ENCODE measurements at places on chromosomes 1 and 21.

DNA sequence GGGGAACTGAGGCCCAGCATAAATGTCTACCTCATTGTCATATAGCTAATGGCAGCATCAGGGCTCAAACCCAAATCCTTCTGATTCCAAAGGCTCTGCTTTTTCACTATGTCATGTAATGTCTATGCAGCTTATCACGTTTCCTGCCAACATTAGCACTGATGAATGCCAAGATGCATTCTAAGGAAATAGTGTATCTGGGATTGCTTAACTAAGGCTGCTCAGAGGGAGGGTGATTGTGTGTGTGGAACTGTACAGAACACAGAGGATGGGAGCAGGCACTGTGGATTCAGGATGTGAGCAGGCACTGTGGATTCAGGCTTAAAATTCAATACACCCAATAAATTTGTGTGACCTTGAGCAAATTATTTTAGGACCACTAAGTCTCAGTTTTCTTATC, 456.4 kb upstream of the DEPDC1 start:
- DNase-seq: no peak

DNA sequence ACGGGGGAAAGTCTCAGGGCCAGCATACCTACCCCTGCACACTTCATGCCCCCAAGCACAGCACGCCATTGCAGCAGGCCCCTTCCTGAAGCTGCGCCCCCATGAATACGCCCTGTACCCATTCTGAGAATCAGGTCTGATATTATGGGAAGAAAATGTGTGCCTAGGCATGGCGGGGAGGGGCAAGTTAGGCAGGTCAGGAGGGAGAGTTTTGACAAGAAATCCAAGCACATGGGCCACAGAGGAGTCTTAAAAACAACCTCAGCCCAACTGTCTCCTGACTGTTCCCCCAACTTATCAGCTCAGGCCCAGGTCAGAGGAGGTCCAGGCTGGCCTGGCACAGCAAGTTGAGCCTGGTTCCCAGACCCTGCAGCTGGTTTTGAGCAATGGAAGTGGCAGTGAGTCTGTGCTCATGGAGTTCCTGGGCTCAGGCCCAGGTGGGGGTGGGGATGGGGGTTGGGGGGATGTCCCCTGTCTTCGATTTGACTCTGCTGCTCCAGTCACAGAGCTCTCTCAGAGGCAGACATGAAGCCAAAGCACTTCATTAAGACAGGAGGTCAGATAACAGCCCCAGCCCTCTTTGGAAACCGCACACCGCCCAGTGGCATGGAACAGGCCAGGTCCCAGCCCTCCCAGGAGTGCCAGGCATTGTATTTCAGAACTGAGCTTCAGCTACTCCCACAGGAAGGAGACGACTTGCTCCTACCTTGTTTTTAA, 20.6 kb upstream of the BCAR3 start:
- DNase-seq: no peak

GRCh38 chr1:33435096-33435820, 4.4 kb upstream of the PHC2 start:
- DNase-seq: no peak

GRCh38 chr1:46820076-46820475, 21.2 kb downstream of the CYP4B1 start:
- DNase-seq: no peak

- no peak for DNase-seq
These were observed 98.0 kb downstream of the KCNN3 start for GRCh38 chr1:154772056-154772455.

DNA sequence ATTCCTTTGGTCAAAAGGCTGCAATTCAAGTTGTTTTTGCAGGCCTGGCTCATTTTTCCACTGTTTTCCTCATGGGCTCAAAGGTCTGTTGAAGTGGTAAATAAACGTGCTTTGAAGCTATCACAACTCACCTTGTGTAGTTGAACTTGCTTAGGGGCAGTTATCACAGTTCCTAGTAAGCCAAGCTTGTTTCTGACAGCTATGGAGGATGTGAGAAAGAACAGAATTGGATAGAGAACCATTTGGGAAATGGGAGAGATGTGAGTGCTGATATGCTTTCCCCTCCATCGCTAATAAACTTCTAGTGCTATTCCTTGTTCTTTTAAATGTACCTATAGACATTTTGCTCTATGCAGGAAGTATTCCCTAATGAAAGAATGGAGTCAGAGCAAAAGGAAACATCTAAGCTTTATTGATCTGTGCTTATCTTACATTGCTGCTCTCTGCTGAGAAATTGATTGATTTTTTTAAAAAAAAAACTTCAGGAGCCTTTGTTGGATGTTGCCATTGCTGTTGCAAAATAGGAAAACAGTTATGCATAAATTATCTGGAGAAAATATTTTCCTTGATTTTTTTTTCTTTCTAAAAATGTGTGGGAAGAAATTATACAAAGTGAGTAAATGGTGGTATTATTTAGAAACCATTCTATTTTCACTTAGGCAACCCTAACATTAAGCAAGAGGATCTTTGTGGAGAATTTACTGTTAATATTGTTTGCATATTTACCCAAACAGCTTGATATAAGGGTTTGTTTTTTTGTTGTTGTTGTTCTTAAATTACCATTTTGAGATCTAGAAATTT, 118.2 kb downstream of the MAGI3 start:
- DNase-seq: no peak

- no peak for DNase-seq
These were observed 99.6 kb downstream of the EIF4G3 start for GRCh38 chr1:21077085-21077484.

- DNase-seq: no peak
These were observed 111.3 kb downstream of the ERG start for GRCh38 chr21:38386967-38387366.

- DNase-seq: peak; percentile 58
These were observed 2.8 kb upstream of the SPSB1 start for GRCh38 chr1:9289711-9290485.

GRCh38 chr1:201361652-201362504, 15.6 kb downstream of the TNNT2 start:
- no peak for DNase-seq

DNA sequence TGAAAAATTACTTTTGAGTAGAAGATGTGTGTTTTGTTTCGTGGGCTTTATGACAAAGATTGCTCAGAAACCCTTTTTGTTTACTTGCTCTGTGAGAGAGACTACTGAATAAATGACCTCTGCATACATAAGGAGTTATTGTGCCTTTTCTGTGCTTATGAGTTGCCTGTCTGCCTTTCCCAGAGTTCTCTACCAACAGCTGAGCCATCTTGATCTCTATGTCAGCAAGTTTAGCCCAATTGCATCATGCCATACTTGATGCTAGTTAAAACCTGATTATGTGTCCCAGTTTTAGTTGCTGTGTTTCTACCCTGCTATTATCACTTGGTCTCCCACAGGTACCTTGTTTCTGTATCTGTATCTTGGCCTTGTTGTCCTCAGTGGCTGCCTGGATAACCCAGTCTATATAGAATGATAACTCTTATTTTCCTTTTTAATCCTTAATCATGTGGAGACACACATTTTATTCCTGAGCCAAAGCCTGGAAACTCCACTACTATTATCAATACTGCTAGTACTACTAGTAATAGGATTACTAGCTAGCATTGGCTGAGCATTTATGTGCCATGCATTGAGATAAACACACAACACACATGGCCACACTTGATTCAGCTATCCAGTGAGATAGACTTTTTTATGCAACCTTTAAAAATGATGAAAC, 28.7 kb upstream of the GNG12 start:
- no peak for DNase-seq

Data from AG04449 (cell line).